ENCODE measurements at places on chromosomes 1 and 21.
A peak's percentile ranks its signal among the peaks of the same experiment; 100 is the strongest.

DNA sequence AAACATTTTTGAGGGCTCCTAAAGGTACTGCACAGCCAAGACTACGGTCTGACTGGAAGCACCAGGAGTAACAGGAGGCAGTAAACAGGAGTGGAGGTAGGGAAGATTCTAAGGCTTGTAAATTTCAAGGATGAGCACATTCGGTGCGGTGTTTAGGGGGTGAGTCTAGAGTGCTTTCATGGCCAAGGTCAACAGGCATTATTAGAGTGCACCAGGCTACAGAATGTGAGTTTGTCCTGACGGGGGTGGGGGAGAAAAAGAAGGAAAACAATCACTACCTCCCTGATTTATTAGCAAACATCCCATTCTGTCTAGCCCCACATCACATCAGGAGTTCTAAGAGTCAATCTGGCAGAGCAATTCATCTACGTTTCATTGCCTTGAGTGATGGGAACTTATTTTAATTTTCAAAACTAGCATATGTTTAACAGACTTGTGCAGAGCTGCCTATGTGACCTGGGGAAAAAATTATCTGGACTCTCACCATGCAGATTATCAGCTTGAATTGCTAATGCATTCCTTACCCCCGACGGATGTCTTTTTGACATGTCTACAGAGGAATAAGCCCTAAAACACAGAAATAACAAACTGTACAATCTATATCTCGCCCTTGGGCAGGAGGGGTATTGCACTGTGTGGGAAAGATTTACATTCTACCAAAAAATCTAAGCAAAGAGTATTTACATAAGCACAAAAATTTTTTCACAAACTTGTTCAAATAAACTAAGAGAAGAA is 45.0 kb downstream of the APP start:
- DNase-seq, result no peak

DNA sequence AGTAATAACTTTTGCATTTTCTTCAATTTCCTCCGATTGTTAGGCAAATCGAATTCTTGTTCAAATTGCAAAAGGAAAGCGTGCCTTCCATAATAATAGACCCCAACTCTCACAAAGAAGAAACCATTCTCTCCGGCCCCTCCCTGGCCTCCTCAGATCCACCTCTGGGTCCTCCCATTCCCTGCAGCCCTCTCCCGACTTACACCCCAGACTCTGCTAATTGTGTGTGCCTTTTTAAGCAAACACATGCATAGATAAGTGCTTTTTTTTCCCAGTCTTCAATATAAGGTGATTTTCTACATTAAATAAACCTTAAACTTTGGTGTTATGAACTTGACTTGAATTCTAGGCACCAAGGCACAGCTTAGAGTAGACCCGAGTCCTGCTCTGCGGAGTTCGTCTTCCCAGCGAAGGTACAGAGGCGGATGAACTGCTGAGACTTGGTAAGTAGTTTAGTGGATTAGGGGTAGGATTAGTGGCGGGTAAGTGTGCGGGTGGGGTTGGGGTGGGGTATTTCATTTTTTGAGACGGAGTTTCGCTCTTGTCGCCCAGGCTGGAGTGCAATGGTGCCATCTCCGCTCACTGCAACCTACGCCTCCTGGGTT is 1.5 kb downstream of the L1TD1 start:
- DNase-seq, result no peak

DNA sequence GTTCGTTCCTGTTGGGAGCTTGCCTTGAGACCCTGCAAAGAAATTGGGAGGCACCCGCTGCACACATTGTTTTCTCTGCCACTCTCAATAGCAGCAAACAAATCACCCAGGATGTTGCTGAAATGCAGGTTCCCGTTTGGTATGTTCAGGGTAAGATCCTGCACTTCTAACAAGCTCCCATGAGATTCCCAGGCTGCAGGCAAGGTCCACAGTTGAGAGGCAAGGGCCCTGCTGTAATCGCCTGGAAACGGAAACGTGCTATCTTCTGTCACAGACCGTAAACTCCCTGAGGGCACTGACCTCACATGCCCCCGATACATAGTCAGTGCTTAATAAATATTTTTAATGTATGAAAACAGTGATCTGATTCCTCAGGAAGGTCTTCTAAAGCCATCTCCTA is 37.8 kb downstream of the XCL1 start:
- DNase-seq, result no peak

GRCh38 chr1:205811660-205812059 is 1.3 kb downstream of the SLC41A1 start:
- DNase-seq, result no peak

GRCh38 chr1:230568008-230568407 is 74.3 kb upstream of the COG2 start:
- DNase-seq, result no peak

- no peak for DNase-seq
Observed at GRCh38 chr1:64959986-64960385, 6.4 kb downstream of the JAK1 start.

GRCh38 chr1:160837558-160838205 is 25.0 kb downstream of the CD244 start:
- peak; percentile 51 for DNase-seq

- DNase-seq, result no peak
Observed at GRCh38 chr1:1085911-1086841, 12.1 kb upstream of the RNF223 start.

DNA sequence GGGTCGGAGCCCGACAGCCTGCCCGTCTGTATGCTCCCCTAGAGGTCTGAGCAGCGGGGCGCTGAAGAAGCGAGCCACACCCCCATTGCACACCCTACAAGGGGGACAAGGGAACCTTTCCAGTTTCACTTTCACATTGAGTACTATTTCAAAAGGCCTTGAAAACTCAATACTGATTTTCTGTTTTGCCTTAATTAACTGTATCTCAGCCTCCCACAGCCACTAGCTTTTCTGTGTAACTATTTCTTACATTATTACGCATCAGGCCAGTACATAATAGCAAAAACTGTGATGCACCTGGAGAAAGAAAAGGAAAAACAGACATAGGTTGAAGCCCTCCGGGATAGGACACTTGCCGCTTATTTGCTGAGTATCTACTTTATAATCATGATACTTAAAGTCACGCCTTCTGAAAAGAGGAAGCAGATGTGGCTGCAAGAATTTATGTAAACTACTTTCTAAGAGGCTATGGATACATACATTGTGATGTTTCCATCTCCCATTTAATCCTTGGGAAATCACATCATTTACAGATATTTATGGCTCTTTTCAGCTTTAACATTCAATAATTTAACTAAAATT is 1719.5 kb downstream of the MRPL39 start:
- no peak for DNase-seq

GRCh38 chr21:41932191-41932575 is 21.6 kb downstream of the C2CD2 start:
- DNase-seq, result no peak

- no peak for DNase-seq
Observed at GRCh38 chr1:53331446-53332185, 3.7 kb upstream of the LRP8 start.

GRCh38 chr1:246319083-246319714 is 187.9 kb downstream of the SMYD3 start:
- DNase-seq, result no peak

DNA sequence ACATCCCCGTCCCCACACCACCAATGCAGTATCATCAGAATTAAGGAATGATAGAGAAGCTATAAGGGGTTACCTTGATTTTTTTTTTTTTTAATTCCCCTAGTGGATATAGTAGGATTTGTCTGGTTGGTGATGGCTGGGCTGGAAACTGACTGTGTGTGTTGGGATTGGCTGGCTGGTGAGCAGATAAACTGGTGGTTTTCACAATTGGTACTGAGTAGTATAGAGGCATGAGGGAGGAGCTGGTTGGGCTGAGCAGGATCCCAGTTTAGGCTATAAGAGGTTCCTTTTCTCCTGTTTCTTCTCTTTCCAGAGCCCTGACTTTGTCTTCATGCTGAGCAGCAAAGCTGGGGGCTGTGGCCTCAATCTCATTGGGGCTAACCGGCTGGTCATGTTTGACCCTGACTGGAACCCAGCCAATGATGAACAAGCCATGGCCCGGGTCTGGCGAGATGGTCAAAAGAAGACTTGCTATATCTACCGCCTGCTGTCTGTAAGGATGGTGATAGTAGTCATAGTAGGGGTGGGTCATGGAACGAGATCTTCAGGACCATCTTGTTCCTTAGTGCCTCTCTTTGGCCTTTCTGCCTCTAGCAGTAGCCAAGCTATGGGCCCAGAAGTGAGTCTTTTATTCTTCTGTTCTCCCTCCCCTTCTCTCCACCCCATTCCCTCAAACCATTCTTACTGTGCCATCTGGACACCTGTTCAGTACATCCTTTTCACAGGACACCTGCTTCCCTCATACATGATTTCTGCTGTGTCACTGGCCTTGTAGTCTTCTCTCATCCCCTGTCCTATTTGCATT is 26.9 kb downstream of the RAD54L start:
- DNase-seq, result no peak

- no peak for DNase-seq
Observed at GRCh38 chr1:34858901-34859445, 576 bp downstream of the SMIM12 start.

- no peak for DNase-seq
Observed at GRCh38 chr1:61181067-61182038, 99.0 kb downstream of the NFIA start.

GRCh38 chr1:175690915-175691314 is 52.5 kb downstream of the TNR start:
- no peak for DNase-seq
